ENCODE measurements at places on chromosomes 1 and 21.
A peak's percentile ranks its signal among the peaks of the same experiment; 100 is the strongest.

DNA sequence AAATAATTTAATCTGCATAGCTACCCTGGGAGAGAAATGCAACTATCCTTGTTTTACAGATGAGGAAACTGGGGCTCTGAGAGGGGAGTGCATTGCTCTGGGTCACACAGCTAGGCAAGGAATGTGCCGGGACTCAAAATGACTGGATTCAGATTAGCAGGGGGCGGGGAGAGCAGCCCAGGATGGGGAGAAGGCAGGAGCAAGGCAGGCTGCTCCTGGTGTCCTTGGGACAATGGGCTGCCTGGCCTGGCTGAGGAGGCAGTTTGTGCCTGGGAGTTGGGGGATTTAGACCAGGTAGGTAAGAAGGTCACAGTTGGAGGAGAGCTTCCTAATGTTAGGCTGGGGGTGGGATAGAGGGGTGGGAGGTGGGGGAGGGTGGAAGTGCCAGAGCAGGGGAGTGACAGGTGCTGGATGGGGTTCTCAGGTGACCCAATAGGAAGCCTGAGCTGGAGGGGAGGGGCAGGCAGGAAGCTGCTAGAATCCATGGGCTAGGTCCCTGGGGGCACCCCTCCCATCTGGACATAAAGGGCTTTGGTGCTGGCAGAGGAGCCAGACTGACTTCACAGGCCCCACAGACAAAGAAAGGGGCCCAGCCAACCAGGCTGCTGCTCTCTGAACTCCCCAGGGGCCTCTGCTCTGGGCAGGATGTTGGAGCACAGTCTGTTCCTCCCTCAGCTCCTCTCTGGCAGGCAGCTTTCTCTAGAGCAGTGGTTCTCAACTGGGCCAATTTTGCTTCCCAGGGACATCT lies 29.0 kb downstream of the TRIM62 start:
- no peak for DNase-seq

DNA sequence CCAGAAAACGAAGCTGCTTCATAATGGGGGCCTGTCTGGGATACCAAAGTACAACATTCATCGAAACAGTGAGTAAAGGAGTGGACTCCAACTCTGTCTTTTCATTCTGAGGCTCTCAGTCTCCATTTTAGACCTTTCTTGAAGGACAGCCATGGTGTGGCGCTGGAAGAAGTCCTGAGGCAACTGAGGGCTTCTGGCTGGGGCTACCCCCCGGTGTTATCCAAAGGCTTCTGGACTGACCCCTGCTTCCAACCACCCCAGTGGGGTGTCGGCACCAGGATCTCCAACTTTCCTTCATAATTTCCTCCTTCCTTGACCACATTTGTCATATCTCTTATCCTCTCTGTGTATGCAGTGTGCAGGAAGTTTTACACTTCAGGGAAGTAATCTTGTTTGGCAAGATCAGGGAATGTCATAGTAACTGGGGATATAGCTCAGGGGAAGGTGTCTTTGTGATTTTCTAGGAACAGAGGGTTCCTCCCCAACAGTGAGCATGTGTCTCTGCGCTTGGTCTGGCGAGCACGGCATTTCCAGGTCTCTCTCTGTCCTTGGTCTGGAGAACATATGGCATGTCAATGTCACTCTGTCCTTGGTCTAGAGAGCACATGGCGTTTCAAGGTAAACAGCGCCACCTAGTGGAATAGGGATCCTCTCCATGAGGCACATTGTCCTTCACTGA lies 19.4 kb upstream of the BSDC1 start:
- peak; percentile 63 for DNase-seq

GRCh38 chr1:112540226-112540794 lies 31.5 kb downstream of the WNT2B start:
- DNase-seq: no peak

- no peak for DNase-seq
These were observed 246.5 kb downstream of the LTN1 start for GRCh38 chr21:28746166-28746565.

- no peak for DNase-seq
These were observed 108.9 kb downstream of the CRYAA start for GRCh38 chr21:43277481-43278351.

DNA sequence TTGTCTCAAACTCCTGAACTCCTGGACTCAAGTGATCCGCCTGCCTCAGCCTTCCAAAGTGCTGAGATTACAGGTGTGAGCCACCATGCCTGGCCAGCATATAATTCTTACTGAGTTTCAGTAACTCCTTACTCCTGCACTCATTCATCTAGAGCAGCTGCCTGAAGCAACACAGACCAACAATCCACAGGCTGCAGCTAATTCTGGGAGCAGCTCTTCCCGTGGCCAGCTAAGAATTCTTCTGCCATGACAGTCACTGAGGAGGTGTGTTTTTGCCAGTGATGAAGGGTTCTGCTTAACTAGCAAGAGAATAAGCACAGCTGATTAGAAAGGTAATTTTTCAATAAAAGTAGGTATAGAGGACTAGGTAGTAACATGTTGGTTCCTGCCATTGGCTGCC lies 5.4 kb downstream of the VTCN1 start:
- DNase-seq: no peak

DNA sequence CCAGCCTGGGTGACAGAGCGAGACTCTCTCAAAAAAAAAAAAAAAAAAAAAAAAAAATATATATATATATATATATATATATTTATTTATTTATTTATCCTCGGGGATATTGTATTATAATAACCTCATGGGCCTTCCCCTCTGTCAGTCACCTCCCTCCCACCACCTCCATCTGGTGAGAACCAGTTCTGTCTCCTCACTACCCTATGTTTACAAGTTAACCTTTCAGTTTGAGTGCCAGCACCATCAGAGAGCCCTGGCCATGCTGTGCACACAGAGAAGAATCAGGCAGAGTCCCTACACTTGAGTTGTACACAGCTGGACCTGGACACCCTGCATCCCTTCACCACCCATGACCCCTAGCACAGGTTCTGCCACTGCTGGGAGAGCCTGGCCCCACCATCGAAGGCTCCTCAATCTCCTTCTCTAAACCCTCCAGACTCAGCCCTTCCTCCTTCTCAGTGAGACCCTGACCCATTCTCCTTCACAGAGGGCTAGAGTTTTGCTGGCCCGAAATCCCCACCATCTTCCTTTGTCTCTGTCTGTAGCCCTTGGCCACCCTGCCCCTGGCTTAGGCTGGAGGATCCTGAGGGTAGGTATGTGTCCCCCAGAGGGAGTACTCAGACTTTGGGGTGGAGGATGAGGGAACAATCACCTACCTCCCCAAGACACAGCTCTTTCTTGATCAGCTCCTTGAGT lies 1.2 kb downstream of the S100A5 start:
- no peak for DNase-seq

- DNase-seq: peak; percentile 48
These were observed 17.2 kb downstream of the PDZK1 start for GRCh38 chr1:145689922-145690321.

GRCh38 chr1:181087400-181087901 lies 1.0 kb upstream of the IER5 start:
- no peak for DNase-seq

- no peak for DNase-seq
These were observed 28.5 kb downstream of the SH3BGR start for GRCh38 chr21:39480271-39480670.

DNA sequence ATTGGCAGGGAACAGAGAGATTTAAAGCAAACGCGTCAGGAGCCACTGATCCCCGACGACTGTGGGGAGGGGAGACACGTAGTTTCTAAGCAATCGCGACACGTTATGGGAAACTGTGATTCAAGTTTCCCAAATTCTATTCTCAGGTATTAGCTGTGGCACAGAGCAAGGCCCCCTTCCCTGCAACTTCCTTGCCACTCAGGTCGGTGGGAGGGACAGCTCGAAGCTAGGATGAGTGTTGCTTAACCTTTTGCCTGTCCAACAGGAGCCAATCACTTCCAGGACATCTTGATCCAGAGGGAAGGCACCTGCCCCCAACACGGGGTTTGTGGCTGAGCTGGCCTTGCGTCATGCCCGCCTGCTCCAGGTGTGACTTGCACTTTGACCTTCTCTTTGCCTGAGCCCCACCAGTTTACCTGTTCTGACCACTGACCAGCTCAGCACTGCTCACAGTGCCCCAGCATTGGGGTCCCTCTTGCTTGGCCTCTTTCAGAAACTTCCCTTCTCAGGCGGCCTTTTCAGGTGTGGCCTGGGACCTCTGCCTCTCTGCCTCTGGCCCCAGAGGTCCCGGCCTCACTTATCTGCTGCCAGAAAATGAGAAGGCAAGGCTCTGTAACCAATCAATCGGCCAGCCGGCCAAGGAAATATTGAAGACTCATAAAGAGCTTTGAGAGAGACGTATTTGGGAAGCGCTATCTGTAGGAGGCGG lies 24.6 kb downstream of the TEX35 start:
- no peak for DNase-seq

- DNase-seq: peak; percentile 86
These were observed 3.6 kb downstream of the LEPR start for GRCh38 chr1:65423884-65424572.

- DNase-seq: no peak
These were observed 675.3 kb downstream of the LTN1 start for GRCh38 chr21:28317177-28317950.

GRCh38 chr1:11529763-11530730 lies 51.1 kb downstream of the DISP3 start:
- no peak for DNase-seq

DNA sequence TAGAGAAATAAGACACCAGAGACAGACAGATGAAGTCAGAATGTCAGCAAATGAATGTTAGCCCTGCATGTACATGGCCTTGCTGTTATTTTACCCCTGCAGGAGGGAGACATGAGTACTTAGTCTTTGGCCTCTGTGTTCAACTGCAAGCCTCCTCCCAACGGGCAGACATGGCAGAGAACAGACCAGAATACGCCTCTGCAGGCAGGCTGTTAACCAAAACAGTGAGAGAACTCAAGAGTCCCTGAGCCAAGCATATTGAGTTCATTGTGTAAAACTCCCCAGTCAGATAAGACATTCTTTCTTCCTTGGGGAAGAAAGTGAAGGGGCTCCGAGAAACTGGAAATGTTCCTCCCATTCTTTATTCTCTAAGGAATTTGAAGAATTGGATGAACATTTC lies 150.9 kb downstream of the PHTF1 start:
- no peak for DNase-seq

DNA sequence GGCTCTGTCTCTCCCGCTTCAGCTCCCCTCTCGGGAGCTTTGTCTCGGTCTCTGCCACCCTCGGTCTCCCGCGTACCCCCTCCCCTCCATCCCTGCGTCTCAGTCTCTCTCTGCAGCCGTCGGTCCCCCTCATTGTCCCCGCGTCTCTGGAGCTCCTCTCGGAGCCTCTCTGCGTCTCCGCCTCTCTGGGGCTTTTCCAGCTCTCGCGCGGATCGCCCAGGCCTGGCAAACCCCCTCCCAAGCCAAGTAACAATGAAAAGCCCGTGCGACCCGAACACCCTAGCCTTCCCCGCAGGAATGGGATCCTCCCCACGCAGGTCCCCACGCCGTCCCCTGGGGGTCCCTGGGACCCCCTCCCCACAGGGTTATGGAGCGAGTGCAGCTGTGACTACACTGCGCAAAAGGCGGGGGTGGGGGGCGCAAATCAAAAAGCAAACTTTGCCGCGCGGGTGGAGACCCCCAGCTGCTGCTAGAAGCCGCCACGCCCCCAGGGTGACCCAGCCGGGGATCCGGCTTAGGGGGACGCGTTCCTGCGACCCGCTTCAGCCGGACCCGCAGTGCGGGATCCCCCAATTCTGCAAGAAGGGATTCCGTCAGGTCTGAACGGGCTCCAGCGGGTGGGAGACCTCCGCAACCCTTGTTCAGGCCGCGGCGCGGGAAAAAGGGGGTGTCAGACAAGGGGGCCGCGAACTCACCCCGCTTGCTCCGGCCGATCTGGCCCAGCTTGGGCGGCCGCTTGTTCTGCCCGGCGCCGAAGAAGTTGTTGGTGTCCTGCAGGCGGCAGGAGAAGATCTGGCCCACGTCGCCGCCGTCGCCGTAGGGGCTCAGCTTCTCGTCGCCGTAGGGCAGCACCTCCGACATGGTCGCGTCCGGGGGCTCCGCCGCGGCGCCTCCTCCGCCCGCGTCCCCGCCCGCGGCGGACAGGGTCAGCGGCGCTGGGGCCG lies 1.2 kb downstream of the CAMK2N1 start:
- no peak for DNase-seq

DNA sequence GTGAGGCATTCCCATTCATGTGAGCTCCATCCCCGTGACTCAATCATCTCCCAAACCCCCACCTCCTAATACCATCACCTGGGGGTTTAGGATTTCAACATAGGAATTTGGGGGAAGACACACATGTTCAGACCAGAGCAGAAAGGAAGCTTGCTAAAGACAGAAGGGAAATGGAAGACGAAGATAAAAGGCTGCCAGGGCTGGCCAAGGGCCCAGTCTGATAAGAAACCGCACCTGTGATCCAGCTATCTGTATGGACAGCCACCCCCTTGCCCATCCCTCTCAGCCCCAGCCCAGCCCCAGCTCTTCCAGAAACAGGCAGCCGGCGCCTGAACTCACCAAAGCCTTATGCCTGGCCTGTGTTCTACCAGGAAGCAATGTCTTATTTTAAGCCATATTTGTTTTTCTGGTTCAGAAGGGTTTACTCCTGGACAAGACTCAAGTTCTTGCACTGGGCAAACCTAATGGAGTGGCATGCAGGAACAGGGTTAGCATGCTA lies 198.4 kb upstream of the VAMP3 start:
- peak; percentile 38 for DNase-seq

- DNase-seq: peak; percentile 75
These were observed 45.5 kb downstream of the TNFSF4 start for GRCh38 chr1:173161510-173162221.

GRCh38 chr1:207883660-207884250 lies 27.2 kb downstream of the CD34 start:
- DNase-seq: no peak
